ENCODE measurements at places on chromosomes 2 and 18.

- no peak for DNase-seq
These were observed 165.1 kb downstream of the DTNA start for GRCh38 chr18:34875150-34875549.

DNA sequence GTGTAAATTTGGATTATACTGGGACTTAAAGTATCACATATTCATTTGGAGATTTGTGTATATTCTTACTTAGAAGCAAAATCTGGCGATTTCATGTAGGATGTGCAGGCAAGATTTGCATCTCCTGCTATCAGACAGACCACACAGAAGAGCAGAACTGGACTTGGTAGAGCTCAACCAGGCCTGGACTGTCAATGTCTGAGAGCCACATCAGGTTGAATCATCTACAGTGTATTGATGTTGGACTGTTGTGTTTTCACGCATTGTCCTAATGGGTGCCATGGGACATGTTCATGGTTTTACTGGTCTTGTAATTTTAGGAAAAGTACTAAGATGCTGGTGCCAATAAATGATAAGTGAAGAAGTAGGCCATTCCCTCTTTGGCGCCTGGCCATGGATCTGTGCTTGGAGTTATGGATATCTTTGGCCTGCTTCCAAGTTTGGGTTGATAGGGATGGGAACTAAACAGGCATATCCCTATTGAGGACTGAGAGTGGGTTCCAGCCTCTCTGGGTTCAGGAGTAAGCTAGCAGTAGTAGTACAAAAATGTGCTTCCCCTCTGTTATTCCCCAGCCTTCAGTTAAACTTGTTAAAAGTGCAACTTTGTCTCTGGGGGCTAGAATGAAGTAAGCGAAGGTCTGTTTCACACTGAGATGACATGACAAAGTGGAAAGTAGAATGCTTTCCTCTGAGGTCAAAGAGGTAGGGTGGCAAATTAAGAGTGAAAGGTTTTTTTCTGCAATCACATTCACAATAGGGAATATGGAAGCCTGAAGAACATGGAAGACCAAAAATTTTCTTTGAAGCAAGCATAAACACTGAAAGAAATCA is 49.2 kb upstream of the NEMP2 start:
- DNase-seq = no peak

- no peak for DNase-seq
These were observed at the start of gene RFTN2 for GRCh38 chr2:197675246-197675645. Gene RFTN2, minus strand, starts transcription at chr2:197675587. Its CDS starts 129 bp downstream, at chr2:197675458.

GRCh38 chr2:236219411-236219810 is 44.8 kb downstream of the ASB18 start:
- no peak for DNase-seq

- DNase-seq = no peak
These were observed 54.6 kb downstream of the TTC39C start for GRCh38 chr18:24068945-24069693.

DNA sequence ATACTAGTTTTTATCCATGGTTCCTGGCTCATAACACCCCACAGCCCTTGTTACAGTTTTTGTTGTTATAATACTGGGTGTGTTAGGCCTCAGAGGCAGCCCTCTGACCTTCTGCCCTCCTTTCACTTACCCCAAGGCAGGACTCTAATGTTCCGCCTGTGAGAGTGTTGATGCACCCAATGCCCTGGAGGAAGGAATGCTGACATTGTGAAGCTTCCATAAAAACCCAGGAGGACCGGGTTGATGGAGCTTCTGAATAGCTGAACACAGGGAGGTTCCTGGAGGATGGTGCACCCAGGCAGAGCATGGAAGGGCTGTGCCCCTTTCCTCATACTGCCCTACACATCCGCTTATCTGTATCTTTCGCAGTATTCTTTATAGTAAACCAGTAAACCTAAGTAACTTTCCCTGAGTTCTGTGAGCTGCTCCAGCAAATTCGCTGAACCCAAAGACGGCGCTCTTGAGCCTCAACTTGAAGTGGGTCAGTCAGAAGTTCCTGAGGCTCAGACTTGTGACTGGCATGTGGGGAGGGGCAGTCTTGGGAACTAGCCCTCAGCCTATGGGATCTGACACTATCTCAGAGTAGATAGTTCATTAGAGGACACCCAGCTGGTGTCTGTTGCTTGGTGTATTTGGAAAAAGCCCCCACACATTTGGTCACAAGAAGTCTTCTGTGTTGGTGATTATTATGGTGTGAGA is 10.4 kb downstream of the STON1 start:
- DNase-seq = no peak

GRCh38 chr18:76058146-76058545 is 436.9 kb downstream of the ZNF516 start:
- no peak for DNase-seq

GRCh38 chr2:169672406-169672805 is 21.8 kb downstream of the CFAP210 start:
- DNase-seq = no peak

DNA sequence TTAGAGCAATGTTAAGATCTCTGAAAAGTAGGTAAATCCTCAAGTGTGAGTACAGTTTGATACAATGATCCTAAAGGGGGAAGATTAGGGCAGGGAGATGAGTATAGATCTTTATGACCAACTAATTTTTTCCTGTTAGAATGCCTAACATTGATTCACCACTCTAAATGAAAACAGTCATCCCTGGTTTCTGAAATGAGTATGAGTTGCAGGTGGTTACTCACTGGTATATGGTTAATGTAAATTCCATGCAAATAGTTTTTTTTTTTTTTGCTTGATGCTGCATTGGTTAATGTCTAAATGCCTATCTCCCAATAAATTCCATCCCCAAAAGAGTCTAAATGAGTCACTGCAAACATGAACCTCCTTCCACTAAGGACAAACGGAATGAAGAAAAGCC is 55.0 kb upstream of the SERPINB2 start:
- no peak for DNase-seq

GRCh38 chr2:47313141-47313691 is 89.7 kb upstream of the MSH2 start:
- no peak for DNase-seq

- DNase-seq = peak; percentile 11
These were observed 166.2 kb downstream of the PHLPP1 start for GRCh38 chr18:62881509-62882016.

- DNase-seq = no peak
These were observed 159.2 kb upstream of the ID2 start for GRCh38 chr2:8522687-8523086.

- DNase-seq = no peak
These were observed 4.1 kb upstream of the SATB2 start for GRCh38 chr2:199461711-199462346.

DNA sequence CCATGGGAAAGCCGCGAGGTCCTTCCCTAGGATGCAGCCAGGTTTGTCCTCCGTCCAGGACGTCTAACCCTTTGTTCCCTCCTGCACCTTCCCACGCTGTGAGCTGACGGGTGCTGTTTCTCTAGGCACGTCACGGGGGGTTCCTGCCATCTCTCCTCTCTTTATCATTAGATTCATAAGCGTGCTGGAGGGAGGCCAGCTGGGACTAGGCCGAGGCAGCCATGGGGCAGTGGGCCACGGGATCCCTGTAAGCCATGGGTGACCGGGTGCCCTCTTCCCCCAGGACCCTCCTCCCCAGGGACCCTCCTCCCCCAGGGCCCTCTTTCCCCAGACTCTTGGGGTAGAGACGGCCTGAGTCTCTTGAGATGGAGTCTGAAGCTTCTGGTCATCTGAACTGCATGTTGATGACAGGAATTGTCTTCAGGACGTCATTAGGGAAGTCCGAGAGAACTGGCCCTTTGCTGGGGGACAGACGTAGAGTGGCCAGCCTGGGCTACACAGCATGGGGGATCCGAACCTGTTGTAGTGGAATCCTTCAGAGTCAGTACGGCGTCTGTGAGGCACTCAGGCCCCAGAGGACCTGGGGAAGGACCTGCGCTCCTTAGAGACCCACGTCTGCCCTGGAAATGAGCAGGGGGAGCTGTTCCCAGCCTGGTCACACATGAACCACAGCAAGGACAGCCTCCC is 108.1 kb downstream of the TPO start:
- no peak for DNase-seq

- DNase-seq = no peak
These were observed 4.6 kb downstream of the ACMSD start for GRCh38 chr2:134842930-134843490.

DNA sequence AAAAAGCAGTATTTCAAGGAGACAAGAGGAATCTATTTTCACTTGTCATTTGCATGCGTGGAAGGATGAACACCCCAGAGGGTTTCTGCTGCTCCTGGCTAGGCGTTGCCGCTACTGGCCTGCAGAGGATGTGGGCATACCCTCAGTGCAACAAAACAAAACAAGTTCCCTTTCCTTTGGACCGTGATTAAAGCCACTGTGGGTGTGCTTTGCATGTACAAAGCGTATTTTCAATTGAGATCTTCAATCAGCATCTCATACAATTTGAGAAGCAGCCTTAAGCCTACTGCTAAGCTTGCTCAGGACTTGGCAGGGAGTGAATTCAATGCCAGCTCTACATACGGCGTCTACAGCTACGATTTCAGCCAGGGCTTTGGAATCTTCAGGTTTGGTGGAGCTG is 298.4 kb downstream of the LPIN1 start:
- peak; percentile 16 for DNase-seq

- no peak for DNase-seq
These were observed 78.5 kb downstream of the RAB31 start for GRCh38 chr18:9786631-9787030.

Data from stimulated activated CD4-positive, alpha-beta T cell treated with anti-CD3 and anti-CD28 coated beads, Interleukin-15, amount 100 ng/mL, for 24 hours (primary cell).